ENCODE measurements at places on chromosomes 11 and 22. TPM values are rescaled to one million over a fixed set of nuclear protein-coding genes. Genes with fewer than 3 reads are reported as not detected.

Gene OR56B1
- total RNA-seq, result not detected

DNA sequence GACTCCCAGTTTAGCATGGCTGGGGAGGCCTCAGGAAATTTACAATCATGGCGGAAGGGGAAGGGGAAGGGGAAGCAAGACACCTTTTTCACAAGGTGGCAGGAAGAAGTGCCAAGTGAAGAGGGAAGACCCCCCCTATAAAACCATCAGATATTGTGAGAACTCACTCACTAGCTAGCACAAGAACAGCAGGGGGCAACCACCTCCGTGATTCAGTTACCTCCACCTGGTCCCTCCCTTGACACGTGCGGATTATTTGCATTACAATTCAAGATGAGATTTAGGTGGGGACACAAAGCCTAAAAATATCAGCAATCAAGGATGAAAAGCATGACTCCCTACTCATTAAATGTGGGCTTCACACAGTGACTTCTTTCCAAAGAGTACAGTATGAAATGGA lies 155.0 kb upstream of the CCDC90B start:
- H3K27ac ChIP-seq, result no peak overlapping the region
- H3K4me1 ChIP-seq, result no peaks in the 10 kb centered on the region
- H3K27me3 ChIP-seq, result no peaks in the 10 kb centered on the region

GRCh38 chr22:44386386-44387035 lies 73.8 kb upstream of the SHISAL1 start:
- no peaks in the 10 kb centered on the region for H3K36me3 ChIP-seq
- H3K27ac ChIP-seq, result no peak overlapping the region
- no peaks in the 10 kb centered on the region for H3K27me3 ChIP-seq

DNA sequence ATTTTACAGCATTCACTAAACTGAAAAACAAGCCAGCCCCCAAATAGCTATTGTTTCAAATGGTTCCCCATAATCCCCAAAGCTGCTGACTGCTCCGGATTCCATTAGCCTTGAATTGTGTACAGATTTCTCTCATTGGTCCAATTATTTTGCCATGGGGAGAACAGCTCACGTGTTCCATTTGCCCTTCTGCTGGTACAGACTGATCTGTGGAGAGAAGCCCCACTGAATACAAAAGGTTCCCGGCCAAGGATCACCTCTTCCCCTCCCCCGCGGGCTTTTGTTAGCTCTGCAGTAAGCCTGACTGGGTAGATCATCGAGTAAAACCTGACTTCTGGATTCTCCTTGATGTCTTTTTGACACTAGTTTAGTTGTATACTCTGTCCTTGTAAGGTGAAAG lies 9.1 kb upstream of the MAPK8IP1 start:
- H3K27ac ChIP-seq, result no peak overlapping the region
- no peak overlapping the region for H3K4me3 ChIP-seq
- H3K36me3 ChIP-seq, result peaks cover 44% of the 10 kb centered on the region
- no peak for DNase-seq
- H3K4me1 ChIP-seq, result no peaks in the 10 kb centered on the region

- peak overlapping the region; percentile 87 for H3K27ac ChIP-seq
- peaks cover 29% of the 10 kb centered on the region for H3K36me3 ChIP-seq
- H3K4me1 ChIP-seq, result peaks cover 14% of the 10 kb centered on the region
- peak overlapping the region; percentile 36 for H3K4me3 ChIP-seq
Measured at GRCh38 chr11:62573006-62573591, 592 bp downstream of the EEF1G start.

Gene HEPHL1
- not detected for total RNA-seq

DNA sequence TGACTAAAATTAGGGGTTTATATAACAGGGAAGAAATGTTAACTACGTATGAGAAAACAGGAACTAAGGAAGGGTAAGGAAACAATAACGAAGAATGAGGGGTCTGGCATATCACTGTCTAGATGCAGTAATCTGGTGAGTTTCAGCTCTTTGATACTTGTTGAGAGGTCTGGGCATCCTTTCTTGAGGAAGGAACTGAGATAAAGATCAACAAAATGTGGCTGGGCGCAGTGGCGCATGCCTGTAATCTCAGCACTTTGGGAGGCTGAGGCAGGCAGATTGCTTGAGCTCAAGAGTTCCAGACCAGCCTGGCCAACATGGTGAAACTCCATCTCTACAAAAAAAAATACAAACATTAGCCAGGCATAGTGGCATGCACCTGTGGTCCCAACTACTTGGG lies 2.7 kb downstream of the DCDC1 start:
- H3K27ac ChIP-seq, result no peak overlapping the region
- no peaks in the 10 kb centered on the region for H3K4me1 ChIP-seq
- no peak overlapping the region for H3K4me3 ChIP-seq
- DNase-seq, result no peak
- H3K27me3 ChIP-seq, result peaks cover 3% of the 10 kb centered on the region

GRCh38 chr11:47750725-47751124 lies 16.4 kb downstream of the FNBP4 start:
- H3K27ac ChIP-seq, result no peak overlapping the region
- DNase-seq, result no peak
- H3K27me3 ChIP-seq, result no peaks in the 10 kb centered on the region
- no peaks in the 10 kb centered on the region for H3K4me1 ChIP-seq

DNA sequence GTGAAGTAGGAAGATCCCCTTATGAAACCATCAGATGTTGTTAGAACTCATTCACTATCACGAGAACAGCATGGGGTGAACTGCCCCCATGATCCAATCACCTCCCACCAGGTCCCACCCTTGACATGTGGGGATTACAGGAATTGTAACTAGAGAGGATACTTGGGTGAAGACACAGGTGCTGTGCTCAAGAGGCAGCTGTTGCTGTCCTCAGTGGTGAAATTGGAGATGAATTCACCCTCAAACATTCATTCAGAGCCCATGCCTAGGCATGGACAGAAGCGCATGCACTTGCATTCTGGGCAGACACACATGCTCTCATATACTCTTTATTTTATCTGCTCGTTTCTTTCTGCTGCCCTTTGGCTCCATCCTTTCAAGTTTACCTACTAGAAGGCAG lies 385.0 kb downstream of the INSC start:
- H3K4me3 ChIP-seq, result no peak overlapping the region
- H3K36me3 ChIP-seq, result no peaks in the 10 kb centered on the region
- DNase-seq, result no peak

- H3K4me3 ChIP-seq, result no peak overlapping the region
- no peaks in the 10 kb centered on the region for H3K27me3 ChIP-seq
- H3K4me1 ChIP-seq, result no peaks in the 10 kb centered on the region
- H3K36me3 ChIP-seq, result no peaks in the 10 kb centered on the region
Measured at GRCh38 chr11:2999464-2999998, 7.4 kb upstream of the NAP1L4 start.

GRCh38 chr11:126414615-126415014 lies 59.1 kb downstream of the ST3GAL4 start:
- peak overlapping the region; percentile 85 for H3K27ac ChIP-seq
- H3K4me3 ChIP-seq, result no peak overlapping the region
- H3K4me1 ChIP-seq, result peaks cover 24% of the 10 kb centered on the region
- H3K36me3 ChIP-seq, result no peaks in the 10 kb centered on the region
- DNase-seq, result no peak
- no peaks in the 10 kb centered on the region for H3K27me3 ChIP-seq

- no peaks in the 10 kb centered on the region for H3K36me3 ChIP-seq
- H3K27me3 ChIP-seq, result no peaks in the 10 kb centered on the region
- DNase-seq, result no peak
- no peak overlapping the region for H3K4me3 ChIP-seq
- H3K4me1 ChIP-seq, result no peaks in the 10 kb centered on the region
Measured at GRCh38 chr11:22407921-22408320, 69.7 kb downstream of the SLC17A6 start.

DNA sequence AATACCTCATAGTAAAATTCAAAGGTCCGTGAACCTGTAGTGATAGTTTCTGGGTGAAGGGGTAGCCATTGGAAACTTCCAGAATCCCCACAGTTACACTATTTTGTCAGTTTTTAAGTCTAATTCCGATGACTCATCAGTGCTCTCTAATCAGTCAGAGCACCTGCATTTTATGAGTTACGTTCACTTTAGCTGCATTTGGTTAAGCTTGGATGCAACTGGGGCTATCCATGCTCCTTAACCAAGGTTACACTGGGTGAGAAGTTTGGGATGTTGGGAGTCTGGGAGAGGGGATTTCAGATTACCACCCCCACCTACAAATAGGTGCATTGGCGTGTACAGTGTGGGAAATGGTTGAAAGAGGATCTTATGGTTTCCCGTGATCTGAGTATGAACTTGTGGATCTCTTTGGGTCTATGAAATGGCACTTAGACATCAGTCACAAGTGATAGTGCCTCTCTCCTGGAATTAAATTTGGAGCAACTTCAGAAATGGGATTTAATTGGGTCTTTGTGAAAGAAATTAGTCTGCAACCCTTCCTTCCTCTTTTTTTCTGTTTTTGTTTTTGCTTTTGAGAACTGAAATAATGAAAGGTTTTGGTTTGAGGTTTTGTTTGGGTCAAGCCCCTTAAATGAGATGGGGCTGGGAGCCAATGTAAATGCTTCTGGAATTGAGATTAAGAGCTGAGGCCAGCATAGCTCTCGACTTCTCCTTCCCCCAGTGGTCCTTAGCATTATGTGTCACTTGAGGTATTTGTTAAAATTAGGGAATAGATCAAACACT lies 31.5 kb downstream of the EHF start:
- H3K27ac ChIP-seq, result no peak overlapping the region
- no peak for DNase-seq
- peaks cover 24% of the 10 kb centered on the region for H3K36me3 ChIP-seq
- peaks cover 8% of the 10 kb centered on the region for H3K4me1 ChIP-seq
- H3K27me3 ChIP-seq, result no peaks in the 10 kb centered on the region

- H3K4me1 ChIP-seq, result peaks cover 11% of the 10 kb centered on the region
- peak overlapping the region; percentile 61 for H3K4me3 ChIP-seq
- H3K36me3 ChIP-seq, result no peaks in the 10 kb centered on the region
Measured at GRCh38 chr11:130449996-130450769, 1.7 kb downstream of the ADAMTS15 start.

Gene BDNF
- total RNA-seq, result 0.14 TPM

DNA sequence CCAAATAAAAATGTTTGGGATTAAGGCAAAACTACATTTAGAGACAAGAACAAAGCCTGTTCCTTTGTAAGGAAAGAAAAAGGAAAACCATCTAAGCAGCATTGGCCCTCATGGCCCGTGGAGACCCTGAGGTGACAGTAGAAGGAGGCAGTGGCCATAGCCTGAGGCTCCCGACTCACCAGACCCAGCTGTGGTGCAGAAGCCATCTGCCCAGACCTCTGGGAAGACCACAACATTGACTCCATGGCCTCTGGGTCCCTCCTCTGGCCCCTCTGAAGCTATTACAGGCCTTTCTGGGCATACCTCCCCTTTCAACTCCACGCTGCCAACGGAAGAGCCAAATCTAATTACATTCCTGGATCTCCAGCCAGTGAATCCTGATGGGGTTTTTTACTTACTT lies 6.4 kb downstream of the PRAME start:
- no peaks in the 10 kb centered on the region for H3K27me3 ChIP-seq
- no peak overlapping the region for H3K4me3 ChIP-seq
- no peaks in the 10 kb centered on the region for H3K4me1 ChIP-seq
- H3K36me3 ChIP-seq, result no peaks in the 10 kb centered on the region
- DNase-seq, result no peak

DNA sequence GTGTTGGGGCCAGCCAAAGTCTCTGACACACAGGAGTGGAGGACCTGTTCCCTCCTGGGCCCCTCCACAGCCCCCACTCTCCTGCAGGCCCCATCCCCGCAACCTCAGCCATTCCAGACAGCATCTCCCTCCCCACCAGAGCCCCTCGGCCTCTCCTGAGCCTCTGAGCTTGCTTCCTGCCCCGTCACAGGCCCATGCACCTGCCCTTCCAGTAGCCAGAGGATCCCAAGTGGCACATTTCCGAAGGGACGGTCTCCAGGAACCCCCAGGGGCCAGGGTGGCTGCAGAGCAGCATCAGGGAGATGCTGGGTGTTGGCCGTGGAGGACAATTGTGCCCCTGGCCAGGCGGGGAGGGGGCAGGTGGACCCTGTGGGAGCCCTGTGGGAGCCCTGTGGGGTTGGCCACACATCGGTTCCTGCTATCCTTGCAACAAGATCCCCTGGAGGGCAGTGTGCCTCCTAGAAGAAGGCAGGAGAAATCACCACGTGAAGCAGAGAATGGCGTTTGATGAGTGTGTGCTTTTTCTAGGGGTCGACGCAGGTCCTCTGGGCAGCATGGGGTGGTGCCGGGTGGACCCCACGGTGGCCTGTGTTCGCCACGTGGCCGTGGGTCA lies 45.3 kb upstream of the PPARA start:
- H3K4me3 ChIP-seq, result no peak overlapping the region
- H3K36me3 ChIP-seq, result peaks cover 2% of the 10 kb centered on the region
- H3K4me1 ChIP-seq, result peaks cover 70% of the 10 kb centered on the region
- peak overlapping the region; percentile 75 for H3K27ac ChIP-seq

DNA sequence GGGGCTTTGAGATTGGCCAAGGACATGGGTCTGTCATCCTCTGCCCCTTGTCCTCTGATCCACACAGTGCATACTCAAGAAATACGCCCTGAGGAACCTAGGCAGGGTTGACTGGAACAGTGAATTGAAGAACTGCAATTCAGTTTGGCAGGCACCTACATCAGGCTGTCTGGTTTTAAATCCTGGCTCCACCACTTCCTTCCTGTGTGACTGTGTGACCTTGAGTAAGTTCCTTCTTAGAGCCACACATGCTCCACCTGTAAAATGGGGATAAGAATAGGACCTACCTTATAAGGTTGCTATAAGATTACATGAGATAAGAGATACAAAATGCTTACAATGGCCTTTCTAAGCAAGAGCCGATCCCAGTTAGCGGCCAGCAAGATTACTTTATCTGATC lies 15.8 kb upstream of the TCF20 start:
- H3K27ac ChIP-seq, result no peak overlapping the region
- H3K4me1 ChIP-seq, result peaks cover 13% of the 10 kb centered on the region
- H3K27me3 ChIP-seq, result peaks cover 20% of the 10 kb centered on the region
- no peak for DNase-seq
- H3K4me3 ChIP-seq, result no peak overlapping the region

DNA sequence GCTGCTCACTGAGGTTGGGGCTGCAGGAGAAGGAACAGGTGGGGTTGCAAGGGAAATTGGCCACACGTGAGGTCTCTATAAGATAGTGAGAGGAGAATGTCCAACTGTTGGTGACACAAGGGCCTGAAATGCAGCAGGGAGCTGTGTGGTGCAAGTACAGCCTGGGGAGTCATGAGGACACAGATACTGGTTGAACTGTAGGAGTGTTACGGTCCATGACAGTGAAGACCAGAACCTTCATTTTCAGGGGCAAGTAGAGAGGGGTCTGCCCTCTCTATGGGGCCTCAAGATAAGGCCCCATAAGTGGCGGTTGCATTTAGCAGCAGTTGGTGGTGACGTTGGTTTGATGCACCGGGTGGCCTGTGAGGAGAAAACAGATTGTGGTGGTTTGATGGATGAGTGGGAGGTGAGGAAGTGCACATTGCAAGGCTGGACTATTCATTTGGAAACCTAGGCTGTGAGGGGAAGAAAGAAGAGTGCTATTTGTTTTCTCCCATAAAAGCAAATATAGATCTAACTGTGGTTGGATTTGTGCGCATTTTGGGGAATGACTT lies 39.4 kb downstream of the MICAL2 start:
- H3K27ac ChIP-seq, result no peak overlapping the region
- H3K4me1 ChIP-seq, result peaks cover 1% of the 10 kb centered on the region
- DNase-seq, result peak; percentile 1
- H3K36me3 ChIP-seq, result peaks cover 7% of the 10 kb centered on the region

Gene BTG4
- not detected for total RNA-seq
